ENCODE measurements at places on chromosomes 6 and 20.
A peak's percentile ranks its signal among the peaks of the same experiment; 100 is the strongest.

GRCh38 chr6:135159531-135159930 lies 21.6 kb upstream of the MYB start:
- DNase-seq, result no peak

DNA sequence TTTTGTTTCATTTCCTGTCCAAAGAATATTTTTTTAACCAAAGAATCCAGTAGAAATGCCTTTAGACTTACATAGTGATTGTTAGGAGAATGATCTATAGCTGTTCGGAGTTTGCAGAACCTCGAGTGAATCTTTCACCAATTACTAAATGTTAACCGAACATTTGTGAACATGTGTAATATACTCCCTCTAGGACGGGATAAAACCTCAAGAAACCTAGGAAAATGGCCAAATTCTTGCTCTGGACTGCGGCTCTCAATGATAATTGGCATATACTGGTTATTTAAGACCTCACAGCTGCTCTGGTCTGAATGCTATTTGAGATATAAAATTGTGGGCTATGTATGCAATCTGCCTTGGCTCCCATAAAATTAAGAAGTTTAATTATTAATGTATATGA lies 137.1 kb downstream of the PACRG start:
- DNase-seq, result no peak

GRCh38 chr6:16949716-16950115 lies 152.1 kb upstream of the STMND1 start:
- DNase-seq, result no peak

GRCh38 chr6:145267076-145267867 lies 468.0 kb downstream of the EPM2A start:
- no peak for DNase-seq

DNA sequence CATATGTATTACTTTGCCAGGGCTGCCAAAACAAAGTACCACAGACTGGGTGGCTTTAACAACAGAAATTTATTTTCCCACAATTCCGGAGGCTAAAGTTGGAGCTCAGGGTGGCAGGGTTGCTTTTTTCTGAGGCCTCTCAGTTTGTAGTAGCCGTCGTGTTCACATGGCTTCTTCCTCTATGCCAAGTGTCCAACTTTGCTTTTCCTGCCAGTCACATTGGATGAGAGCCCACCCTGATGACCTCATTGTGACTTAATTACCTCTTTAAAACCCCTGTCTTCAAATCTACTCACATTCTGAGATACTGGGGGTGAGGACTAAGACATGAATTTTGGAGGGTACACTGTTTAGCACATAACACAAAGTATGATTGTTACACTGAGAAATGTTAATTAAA lies 9.9 kb upstream of the ECT2L start:
- DNase-seq, result no peak

- DNase-seq, result peak; percentile 82
Measured at GRCh38 chr6:43635387-43636307, at the start of gene MAD2L1BP. MAD2L1BP (plus strand) TSS chr6:43635840; CDS start chr6:43635876, 36 bp downstream.

GRCh38 chr20:20304942-20305341 lies 63.0 kb upstream of the INSM1 start:
- no peak for DNase-seq

DNA sequence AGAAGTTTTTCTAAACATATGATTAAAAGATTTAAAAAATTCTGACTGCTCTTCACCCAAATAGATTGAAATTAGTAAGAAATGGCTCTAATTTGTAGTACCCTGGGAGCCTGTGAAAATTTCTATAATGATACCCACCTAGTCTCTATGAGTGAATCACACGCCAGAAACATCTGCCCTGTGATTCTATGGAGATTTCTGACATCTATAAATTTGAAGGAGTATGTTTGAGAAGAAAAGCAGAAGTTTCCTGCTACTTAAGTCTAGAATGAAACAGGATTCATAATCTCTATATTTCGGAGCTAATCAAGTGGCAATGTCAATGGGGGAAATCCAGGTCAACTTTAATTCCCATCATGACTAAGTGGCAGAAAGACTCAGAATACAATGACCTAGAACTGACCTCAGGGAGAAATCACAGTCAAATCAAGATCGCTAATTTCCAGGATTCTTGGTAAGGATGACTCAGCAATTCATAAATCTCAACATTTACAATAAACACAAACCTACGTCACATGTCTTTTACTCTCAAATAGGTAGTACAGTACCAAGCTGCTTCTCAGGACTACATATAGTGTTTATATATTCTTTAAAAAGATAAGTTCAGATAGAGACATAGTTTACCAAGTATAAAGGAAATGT lies 186.2 kb upstream of the TNFAIP3 start:
- no peak for DNase-seq

- no peak for DNase-seq
Measured at GRCh38 chr6:86756640-86757229, 180.6 kb upstream of the HTR1E start.

GRCh38 chr6:111672761-111673450 lies 67.2 kb upstream of the TRAF3IP2 start:
- DNase-seq, result no peak

DNA sequence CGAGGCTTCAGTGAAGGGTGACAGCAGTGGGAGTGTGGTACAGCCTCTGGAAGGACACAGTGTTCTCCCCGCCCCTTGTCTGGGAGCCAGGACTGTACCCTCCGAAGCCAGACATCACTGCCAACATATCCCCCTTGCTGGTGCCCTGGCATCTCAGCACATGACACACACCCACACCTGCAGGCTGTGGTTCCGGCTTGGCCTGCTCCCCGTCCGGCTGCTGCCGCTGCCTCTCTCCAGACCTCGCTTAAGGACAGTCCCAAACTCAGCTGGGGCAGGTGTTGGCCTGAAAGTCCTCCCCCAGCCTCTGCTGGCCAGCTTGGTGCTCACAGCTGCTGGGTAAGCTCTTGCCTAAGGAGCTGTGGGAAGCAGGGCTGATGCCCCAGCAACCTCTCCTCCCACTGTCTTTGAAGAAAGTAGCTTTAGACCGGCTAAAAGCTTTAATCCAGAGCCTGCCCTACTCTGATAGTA lies 7.0 kb downstream of the EMILIN3 start:
- no peak for DNase-seq
